ENCODE measurements at places on chromosomes 6 and 20.
A peak's percentile ranks its signal among the peaks of the same experiment; 100 is the strongest.

GRCh38 chr6:36371211-36371610 is 16.3 kb downstream of the ETV7 start:
- DNase-seq: no peak

- no peak for DNase-seq
Measured at GRCh38 chr6:124573953-124574352, 388.3 kb upstream of the RNF217 start.

DNA sequence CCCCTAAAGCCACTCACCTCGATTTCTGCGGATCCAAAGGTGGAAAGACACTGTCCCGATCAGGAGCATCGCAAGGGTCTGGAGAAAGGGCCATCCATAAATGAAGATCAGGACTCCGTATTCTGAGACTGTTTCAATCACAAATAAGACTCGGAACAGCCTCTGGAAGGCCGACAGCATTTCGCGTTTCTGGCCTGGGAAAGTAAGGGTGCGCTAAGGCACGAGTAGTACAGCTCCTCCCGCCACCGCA is 44.6 kb downstream of the DPPA5 start:
- no peak for DNase-seq

- no peak for DNase-seq
Measured at GRCh38 chr6:912871-913835, 220.2 kb upstream of the EXOC2 start.

GRCh38 chr6:16873698-16874097 is 112.4 kb upstream of the ATXN1 start:
- no peak for DNase-seq

DNA sequence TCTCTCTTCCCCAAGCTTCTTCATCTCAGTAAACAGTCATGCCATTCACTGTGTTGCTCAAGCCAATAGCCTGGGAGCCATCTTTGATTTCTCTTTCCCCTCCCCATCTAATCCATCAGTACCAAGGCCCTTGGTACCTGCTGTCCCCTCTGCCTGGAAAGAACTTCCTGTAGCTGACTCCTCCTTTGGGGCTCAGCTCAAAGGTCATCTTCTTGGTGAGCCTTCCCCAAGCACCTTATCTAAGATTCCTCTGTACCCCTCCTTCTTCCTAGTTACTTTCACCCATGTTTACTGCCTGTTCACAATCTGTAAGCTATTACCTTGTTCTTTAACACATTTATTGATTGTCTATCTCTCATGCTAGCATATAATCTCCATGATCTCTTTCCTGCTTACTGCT is 3.5 kb downstream of the AARS2 start:
- DNase-seq: no peak

DNA sequence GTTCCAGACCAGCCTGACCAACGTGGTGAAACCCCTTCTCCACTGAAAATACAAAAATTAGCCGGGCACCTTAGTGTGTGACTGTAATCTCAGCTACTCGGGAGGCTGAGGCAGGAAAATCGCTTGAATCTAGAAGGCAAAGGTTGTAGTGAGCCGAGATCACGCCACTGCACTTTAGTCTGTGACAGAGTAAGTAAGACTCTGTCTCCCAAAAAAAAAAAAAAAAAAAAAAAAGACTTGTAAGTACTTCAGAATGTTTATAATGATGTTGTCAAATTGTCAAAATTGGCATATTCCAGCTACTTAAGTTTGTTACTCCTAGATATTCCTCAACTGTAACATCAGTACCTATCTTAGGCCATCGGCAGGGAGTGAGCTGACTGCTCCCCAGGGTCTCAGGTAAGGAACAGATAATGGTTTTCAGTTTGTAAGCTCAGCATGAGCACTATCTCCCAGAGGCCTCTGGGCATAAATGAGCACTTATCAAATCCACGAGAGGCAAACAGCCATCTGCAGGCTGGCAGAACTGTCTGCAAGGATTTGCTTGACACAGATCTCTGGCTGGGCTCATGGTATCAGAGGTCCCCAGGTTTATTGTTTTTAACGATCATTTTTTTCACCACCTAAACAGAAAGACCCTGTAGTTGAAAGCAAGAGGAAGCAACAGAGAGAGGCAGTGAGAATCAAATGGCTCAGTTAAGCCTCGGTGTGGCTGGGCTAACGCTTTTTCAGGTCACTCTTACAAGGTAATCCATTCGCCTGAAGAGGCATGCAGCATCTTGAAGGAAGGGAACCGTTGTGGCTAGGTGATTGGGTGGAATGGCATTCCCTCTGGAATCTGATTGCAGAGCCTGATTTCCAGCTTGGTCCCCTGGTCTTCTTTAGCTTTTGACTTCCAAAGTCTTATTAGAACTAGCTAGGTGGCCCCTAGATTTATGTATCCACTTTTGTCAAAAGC is 115.9 kb downstream of the LY86 start:
- DNase-seq: no peak

- no peak for DNase-seq
Measured at GRCh38 chr6:29947077-29947980, 5.0 kb downstream of the HLA-A start.

DNA sequence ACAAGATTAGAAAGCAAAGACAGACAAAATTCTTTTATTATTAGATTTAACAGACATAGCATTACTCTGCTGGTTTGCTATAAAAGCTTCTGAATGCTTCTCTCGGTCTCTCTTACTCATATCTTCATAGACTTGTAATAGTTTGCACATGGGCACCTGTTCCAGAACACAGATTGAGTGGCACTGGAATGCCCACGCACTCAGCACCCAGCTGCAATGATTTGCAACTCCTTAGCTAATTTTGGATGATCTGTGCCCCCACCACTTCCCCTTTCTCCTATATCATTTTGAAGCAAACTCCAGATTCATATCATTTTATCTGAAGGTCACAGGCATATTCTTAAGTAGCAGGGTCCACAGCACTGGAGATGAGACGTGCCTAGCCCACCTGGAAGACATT is 148.8 kb downstream of the CFAP61 start:
- no peak for DNase-seq

GRCh38 chr6:13441778-13442177 is 45.6 kb downstream of the GFOD1 start:
- no peak for DNase-seq

GRCh38 chr6:118249680-118250079 is 298.4 kb upstream of the PLN start:
- DNase-seq: no peak

- no peak for DNase-seq
Measured at GRCh38 chr20:40607927-40608326, 81.1 kb downstream of the MAFB start.

- no peak for DNase-seq
Measured at GRCh38 chr6:16205377-16206144, 32.8 kb upstream of the GMPR start.

- no peak for DNase-seq
Measured at GRCh38 chr6:13892017-13892645, 32.6 kb upstream of the RNF182 start.

- no peak for DNase-seq
Measured at GRCh38 chr6:170279977-170280688, 10.7 kb downstream of the DLL1 start.

DNA sequence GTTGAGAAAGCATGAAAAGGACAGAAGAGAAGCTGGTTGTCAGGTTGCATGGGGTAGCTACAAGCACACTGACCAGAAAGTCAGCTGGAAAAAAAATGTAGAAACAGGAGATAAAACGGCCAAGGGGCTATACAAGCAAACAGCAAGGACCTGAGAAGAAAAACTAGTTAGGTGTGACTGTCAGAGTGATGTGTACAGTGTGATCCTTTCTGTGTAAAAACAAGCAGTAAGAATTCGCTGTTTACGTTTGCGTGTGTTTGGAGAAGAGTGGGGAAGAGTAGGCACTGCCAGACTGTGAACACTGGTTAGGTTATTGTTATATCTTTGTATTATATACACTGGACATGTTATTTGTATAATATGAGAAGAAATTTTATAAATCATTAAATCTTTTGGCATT is 28.1 kb downstream of the PTPN1 start:
- DNase-seq: no peak

GRCh38 chr20:57389695-57390603 is 1.2 kb upstream of the RBM38 start:
- DNase-seq: peak; percentile 77

GRCh38 chr6:36484736-36485135 is 41.9 kb downstream of the KCTD20 start:
- no peak for DNase-seq

DNA sequence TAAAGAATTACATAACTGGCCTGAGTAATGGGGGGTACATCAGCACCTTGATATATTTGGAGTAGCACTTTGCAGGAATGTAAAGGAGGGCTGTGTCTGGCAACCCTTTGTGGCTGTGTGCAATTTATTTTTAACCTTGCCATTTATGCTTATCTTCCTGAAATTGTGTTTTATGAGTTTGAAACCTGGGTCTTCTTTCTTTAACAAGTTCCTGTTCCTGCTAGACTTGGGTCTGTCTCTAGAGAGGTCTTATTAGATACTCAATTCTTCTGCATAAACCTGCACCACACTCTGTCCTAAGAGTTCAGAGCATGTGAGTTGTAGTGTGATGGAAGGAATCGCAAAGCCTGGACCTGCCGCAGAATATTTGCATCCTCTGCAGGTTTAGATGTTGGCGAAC is 181.0 kb downstream of the JARID2 start:
- DNase-seq: no peak

GRCh38 chr20:47317127-47317895 is 39.2 kb downstream of the ZMYND8 start:
- peak; percentile 72 for DNase-seq

GRCh38 chr6:16854986-16855385 is 93.7 kb upstream of the ATXN1 start:
- no peak for DNase-seq

- no peak for DNase-seq
Measured at GRCh38 chr6:32832535-32832934, 6.0 kb downstream of the TAP2 start.

DNA sequence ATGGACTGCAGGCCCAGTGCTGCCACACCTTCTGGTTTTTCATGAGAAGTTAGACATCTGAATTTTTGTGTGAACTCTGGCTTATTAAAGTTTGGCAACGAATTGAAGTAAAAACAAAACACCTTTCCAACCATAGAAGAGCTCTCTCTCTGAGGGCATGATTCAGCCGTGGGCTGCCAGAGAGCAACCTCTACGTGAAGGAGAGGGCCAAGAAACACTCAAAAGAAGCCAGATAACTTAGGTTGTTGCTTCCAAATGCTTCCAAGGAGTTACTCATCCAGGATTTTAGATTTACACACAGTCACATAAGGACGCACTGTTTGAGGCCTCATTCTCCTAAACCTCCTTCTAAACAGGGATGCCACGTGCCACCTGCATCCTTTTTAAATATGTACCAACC is 65.5 kb downstream of the NRN1 start:
- no peak for DNase-seq

DNA sequence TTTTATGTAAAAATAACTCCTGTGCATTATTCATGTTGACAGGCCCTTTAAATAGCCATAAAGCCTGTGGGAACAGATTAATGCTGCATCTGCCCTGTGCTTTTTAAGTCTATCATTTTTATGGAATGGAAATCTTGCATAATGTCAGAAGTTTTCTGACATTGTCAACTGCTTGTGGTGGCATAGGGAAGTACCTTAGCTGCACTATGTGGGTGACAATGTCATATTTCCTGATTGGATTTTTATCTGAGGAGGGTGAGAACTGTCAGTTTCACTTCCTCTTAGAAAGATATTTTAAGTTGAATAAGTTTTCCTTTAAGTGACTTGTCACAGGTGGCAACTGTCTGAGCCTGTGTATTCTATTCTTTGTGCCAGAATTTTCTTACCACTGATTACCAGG is 267.9 kb downstream of the PLCB1 start:
- no peak for DNase-seq

GRCh38 chr6:107116931-107117330 is 1.6 kb upstream of the BEND3 start:
- no peak for DNase-seq

DNA sequence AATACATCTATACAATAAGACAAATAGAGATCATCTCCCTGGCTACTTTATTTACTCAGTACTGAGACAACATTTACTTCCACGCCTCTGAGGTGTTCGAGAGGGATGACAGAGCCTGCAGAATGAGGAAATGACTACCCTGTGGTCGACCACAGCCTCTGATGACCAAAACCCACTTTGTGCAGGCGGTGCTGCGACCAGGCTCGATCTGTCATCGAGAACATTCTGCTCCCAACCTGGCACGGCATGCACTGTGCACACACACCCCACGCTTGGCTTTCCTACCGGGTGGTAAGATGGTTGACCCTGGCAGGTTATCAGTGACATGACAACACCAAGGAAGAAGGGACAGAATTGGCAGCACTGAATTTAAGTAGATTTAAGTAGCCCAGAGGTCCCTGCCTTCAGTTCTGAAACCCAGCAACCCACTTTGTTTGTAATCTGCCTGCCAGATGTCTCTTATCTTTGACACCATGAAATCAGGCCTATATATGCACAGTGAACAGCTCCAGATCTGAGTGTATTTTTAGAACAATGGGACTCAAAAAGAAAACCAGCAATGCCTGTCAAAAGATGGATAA is 42.6 kb downstream of the TTI1 start:
- DNase-seq: peak; percentile 63

- no peak for DNase-seq
Measured at GRCh38 chr6:80939898-80940297, 812.6 kb downstream of the TENT5A start.

DNA sequence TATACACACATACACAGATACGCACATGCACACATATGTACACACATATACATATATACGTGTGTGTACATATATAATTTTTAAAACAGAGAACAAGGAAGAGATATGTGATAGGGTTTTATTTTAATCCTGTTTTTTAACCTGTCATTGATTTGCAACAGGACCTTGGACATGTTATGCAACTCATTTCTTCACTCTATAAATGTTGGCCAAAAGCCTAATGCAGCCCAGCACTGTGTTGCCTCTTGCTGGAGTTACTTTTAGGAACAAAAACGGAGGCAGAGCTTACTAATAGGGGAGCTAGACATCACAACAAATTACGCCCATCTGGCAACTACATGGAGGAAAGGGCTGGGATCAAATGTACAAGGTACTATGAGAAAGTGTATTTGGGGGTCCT is 179.9 kb upstream of the TAB2 start:
- no peak for DNase-seq

GRCh38 chr20:3839328-3839727 is 7.3 kb upstream of the MAVS start:
- DNase-seq: no peak

DNA sequence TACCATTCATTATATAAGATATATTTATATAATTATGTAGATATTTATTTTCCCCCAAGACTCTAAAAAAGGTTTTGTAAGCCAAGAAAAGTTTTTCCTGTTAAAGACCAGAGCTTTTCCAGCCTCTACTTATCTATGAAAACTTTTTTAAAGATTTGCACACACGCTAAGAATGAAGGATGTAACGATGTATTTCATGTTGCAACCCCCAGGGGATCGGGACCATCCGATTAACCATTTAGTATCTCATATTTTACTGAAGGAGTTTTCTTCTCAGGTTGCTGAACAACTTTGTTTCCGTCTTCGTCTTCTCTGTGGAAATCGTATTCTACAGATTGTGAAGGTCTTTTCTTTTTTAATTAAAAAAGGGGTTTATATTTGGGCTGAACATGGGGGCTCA is 70.0 kb upstream of the SASH1 start:
- no peak for DNase-seq

DNA sequence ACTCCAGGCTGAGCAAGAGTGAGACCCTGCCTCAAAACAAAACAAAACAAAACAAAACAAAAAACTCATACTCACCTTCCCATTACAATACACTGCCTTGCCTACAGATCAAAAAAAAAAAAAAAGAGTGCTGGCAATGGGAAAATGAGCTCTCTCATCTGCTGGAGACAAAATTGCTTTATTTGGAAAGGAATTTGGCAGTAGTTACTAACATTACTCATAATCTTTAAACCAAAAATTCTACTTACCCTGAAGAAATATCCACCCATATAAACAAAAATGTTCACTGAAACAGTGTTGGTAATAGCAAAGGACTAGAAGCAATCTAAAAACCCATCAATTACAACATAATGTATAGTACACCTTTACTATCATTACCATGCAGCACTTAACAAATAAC is 120.4 kb downstream of the RNGTT start:
- no peak for DNase-seq

Data from activated CD4-positive, alpha-beta T cell treated with anti-CD3 and anti-CD28 coated beads, Interleukin-2, amount 50 U/mL, for 48 hours (primary cell).